ENCODE measurements at places on chromosomes 7 and 10.

DNA sequence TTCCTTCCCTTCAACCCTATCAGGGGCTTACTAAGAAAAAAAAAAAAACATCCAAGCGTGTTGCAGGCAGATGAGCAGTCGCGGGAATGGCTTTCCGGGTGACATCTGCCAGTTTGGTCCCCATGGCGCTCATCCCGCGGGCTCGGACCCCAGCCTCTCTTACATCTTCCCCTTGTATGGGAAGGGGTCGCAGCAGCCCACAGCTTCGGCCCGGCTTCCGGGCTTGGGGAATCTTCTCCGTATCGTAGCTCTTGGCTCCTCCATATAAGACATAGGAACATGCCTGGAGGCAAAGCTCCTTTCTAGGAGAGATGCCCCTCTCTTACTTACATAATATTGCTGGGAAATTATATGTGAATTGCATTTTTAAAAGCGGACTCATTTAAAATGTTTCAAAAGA is 99.5 kb downstream of the CUX1 start:
- DNase-seq: peak; percentile 30

GRCh38 chr10:89078724-89079672 is 88.4 kb downstream of the FAS start:
- peak; percentile 65 for DNase-seq

GRCh38 chr10:67697724-67698131 is 1.7 kb upstream of the CTNNA3 start:
- peak; percentile 52 for DNase-seq

GRCh38 chr10:88949912-88950837 is 2.4 kb downstream of the ACTA2 start:
- peak; percentile 43 for DNase-seq

GRCh38 chr10:88168171-88169036 is 305.0 kb downstream of the PTEN start:
- DNase-seq: peak; percentile 50

GRCh38 chr10:43902842-43903241 is 254.2 kb upstream of the ZNF32 start:
- DNase-seq: no peak

- no peak for DNase-seq
Measured at GRCh38 chr10:70509757-70510147, 31.2 kb downstream of the PALD1 start.

GRCh38 chr7:22485189-22485588 is 14.8 kb downstream of the STEAP1B start:
- peak; percentile 81 for DNase-seq

DNA sequence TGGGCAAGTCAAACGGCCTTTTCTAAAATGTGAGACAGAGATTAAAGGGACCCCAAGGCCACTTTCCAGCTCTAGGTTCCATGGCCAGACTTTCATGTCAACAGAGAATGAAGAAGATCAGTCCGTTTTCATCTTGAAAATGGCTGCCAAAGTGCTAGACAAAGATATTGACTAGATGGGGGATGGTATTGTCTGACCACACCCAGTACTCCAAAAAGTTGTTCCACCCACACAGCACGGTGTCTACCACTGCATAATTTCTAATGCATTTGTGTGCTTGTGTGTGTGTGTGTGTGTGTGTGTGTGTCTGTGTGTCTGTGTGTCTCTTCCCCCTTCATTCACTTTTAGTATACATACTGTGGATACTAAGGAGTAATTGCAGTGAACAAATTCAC is 1.3 kb downstream of the COL1A2 start:
- peak; percentile 82 for DNase-seq
